ENCODE measurements at places on chromosomes 4 and X.

DNA sequence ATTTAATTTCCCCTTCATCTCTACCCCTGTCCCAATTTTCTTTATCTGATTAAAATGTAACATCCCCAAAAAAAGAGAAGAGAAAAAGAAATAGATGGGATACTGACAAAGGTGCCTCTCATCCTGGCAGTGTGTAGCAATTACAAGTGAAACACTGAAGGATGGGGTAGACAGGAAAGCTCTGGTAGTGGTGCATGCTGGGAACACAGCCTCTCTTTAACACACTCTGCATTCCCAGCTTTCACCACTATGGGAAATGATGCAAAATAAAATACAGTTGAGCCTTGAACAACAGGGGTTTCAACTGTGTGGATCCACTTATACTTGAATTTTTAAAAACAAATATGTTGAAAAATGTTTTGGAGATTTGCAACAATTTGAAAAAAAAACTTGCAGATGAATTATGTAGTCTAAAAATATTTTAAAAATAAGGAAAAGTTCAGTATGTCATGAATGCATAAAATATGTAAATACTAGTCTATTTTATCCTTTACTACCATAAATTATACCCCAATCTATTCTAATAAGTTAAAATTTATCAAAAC is 239.2 kb upstream of the DDX53 start:
- no peak for DNase-seq

- DNase-seq = no peak
Observed at GRCh38 chrX:118660085-118660484, 67.3 kb upstream of the IL13RA1 start.

DNA sequence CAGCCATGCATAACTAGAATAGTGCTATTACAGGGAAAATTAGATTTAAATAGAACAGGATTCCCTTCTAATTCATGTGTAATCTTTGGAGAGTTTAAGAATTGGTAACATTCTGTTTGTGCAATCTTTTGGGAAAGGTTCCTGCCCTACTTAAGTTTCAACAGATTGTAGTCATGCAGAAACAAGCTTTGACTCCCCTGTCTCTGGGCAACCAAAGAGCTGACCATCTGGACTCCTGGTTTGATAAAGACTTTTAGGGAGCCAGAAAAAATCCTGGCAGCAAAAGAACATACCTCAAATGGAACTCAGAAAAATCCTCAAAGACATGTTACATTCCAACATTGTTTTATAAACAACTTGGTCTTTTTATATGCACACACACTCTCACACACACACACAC is 191.1 kb upstream of the NEIL3 start:
- no peak for DNase-seq

GRCh38 chr4:53928825-53929224 is 135.6 kb downstream of the CHIC2 start:
- no peak for DNase-seq

- DNase-seq = no peak
Observed at GRCh38 chr4:169120624-169121023, 110.6 kb upstream of the CBR4 start.

DNA sequence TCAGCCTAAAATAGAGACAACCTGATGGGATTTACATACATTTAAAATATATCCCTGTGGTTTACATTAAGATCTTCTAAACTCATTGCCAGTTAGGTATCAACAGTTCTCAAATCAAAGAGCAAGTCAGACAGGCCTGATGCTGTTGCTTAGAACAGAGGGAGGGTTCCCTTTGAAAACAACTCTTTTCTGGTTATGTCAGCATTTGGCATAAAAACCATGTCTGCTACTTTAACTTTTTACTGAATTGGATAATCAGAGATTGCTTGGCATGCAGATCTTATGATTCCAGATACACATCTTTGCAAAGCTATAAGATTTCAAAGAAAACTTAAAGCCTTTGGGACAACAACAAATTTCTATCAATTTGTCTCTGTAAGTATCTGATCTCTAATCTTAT is 140.8 kb downstream of the CPE start:
- DNase-seq = no peak

DNA sequence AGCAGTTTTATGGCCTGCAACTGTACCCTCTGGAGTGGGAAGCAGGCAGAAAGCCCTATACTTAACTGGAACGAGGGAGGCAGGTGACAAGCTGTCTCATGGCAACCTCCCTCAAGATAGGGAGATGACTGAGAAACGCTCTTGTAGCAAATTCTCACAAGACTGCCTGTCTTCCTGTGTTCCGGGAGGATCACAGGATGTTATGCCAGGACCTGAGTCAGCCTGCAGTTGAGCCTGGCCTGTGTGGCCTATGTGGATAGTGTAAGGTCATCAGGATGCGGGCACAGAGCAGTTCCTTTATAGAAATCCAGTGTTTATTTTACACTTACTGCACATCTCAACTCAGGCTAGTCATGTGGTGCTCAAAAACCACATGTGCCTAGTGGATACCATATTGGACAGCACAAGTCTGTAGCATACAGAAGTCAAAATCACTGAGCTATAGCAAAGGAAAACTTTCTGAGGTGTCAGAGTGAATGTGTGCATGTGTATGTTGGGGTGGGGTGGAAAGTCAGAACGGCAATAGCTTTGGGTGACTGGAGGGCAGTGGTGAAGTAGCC is 25.2 kb downstream of the TAF7L start:
- no peak for DNase-seq

GRCh38 chr4:158193171-158193749 is 17.0 kb upstream of the TMEM144 start:
- no peak for DNase-seq

- DNase-seq = no peak
Observed at GRCh38 chr4:155568641-155569220, 97.9 kb upstream of the GUCY1A1 start.

- DNase-seq = no peak
Observed at GRCh38 chr4:83234902-83235644, 49.5 kb downstream of the COQ2 start.

- no peak for DNase-seq
Observed at GRCh38 chr4:76874176-76874575, 23.8 kb downstream of the SOWAHB start.

DNA sequence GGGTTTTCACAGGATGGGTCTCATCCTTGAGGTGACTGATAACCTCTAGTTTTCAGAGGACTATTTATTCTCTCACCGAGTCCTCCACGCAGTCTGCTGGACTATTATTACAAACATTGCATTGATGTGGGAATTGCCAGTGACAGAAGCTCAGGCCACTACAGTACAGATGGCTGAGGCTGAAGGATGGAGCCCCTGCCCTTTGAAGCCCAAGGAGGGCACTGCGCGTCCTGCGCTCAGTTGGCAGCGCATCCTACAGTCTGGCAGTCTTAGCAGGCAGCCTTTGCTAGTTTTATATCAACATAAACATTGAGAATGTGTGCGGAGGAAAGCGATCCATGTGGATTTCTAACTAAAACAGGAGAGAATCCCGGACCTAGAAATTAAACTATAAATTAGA is 1.5 kb upstream of the RELL1 start:
- DNase-seq = no peak

DNA sequence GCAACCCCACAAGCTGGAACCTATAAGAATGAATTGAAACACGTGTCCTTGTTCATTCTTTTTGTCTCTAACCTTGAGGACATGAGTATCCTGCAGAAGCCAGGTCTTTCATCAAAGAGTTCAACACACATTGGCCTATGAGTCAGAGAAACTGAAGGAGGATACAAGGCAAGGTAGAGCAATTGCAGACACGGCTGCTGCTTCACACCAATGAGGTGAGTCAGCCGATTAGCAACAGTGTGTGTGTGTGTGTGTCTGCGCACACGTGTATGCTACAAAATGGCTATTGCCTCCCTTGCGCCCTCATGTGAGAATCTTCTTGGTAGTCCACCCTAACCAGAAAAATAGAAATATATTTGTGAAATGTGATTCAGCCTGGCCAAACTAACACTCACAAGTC is 1477.7 kb upstream of the IGFBP7 start:
- no peak for DNase-seq

- no peak for DNase-seq
Observed at GRCh38 chrX:10325611-10326010, 168.8 kb downstream of the CLCN4 start.

GRCh38 chrX:103540145-103540544 is 20.9 kb upstream of the RAB40A start:
- no peak for DNase-seq

- DNase-seq = no peak
Observed at GRCh38 chrX:12955882-12956703, 18.8 kb upstream of the TMSB4X start.

DNA sequence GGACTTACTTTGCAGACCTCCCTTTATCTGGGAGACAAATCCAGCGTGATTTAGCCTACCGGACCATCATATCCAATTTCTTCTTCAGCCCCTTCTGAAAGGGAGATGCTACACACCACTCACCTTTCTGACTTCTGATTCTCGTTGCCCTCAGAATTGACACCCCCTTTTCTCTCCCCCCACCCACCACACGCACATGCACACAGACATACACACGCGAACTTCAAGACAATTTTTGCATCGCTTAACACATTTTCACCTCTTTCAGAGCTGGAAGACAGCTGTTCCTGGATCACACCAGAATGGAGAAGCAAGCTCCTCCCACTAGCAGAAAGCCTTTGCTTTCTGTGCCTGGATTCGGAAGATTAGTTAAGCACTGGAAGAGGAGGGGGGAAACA is 1.0 kb upstream of the SNCA start:
- DNase-seq = no peak

DNA sequence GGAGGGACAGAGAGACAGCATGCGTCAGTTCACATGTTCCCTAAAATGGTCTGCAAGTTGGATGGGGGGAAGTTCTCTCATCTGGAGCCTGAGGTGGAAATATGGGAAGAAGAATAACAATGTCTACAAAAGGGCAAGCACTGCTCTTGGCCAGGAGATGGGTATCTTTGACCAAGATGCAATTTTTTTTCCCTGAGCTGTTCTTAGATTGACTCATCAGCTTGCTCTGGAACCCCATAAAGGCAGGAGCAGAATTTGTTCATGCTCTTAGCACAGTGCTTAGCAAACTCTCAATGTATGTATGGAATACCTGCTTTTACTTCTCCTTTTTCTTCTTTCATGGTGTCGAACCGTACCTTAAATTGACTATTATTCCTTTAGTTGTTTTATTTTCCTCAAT is 90.5 kb upstream of the ZNF827 start:
- no peak for DNase-seq

Data from GM12864 (cell line).